Left lobe of liver (tissue), 2 donors: ENCODE measurements at places on chromosomes 6 and 20.

DNA sequence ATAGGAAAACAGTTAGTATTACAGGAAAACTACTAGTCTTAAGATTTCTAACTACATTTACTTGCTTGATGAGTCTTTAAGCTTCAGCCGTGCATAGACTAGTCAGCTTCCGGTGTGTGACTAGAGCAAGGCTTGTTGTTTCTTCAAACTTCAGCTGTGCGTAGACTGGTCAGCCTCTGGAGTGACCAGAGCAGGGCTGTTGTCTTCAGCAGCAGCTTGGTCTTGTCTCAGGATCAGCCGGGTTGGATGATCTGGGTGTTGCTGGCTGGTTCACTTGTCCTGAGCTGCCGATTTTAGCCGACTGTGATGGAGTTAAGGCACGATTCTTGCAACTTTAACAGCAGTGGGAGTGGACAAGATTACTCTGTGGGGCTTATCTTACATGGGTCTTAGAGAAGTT is 44.7 kb downstream of the HLA-C start:
- no peak for DNase-seq

DNA sequence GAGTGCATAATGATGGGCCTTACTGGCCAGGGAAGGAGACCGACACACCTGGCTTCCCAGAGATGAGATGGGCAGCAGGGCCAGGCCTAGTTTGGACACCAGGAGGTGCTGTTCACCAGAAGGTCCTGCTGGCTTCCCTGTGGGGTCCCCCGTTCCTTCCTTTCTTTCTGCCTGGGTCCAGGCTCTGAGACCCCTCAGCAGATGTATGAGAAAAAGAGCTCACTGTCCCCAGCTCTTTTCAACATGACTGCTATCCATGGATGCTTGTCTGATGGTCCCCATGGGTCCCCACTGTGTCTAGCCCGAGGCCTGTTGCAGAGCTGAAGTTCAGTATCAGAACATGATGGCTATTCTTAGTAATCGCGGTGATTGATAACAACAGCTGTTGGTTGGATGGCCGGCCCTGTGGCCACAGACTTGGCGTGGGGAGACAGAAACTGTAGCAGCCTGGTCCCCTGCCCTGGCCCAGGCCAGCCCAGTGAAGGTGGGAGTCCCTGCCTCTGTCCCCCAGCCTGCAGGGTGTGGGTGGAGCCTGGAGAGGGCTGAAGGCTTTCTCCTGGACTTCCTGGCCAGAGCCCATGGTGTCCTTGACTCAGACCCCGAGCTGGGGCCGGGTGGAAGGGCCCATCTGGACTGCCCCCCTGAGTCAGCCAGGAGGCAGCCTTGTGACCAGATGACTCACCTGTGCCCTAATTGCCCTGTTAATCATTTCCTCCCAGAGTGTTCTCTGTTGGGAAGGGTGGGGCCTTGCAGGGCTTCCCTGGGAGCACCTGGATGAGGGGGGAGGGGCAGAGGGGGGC is 9.9 kb upstream of the BAK1 start:
- DNase-seq = no peak

DNA sequence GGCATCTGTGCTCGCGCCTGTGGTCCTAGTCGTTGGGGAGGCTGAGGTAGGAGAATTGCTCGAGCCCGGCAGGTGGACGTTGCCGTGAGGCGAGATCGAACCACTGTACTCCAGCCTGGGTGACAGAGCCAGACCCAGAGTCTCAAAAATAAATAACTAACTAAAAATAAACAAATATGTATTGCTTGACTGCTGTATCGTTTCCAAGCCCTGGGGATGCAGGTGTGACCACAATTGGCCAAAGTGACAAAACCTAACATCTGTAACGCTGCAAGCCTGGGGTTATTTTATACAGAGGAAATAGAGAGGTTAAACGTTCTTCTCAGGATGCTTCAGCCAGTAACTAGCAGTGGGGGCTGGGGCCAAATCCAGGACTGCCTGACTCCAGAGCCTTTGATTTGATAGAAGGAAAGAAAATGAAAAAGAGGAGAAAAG is 1.9 kb upstream of the SRSF3 start:
- DNase-seq = peak; percentile 24

GRCh38 chr6:811831-812230 is 118.9 kb upstream of the EXOC2 start:
- no peak for DNase-seq

DNA sequence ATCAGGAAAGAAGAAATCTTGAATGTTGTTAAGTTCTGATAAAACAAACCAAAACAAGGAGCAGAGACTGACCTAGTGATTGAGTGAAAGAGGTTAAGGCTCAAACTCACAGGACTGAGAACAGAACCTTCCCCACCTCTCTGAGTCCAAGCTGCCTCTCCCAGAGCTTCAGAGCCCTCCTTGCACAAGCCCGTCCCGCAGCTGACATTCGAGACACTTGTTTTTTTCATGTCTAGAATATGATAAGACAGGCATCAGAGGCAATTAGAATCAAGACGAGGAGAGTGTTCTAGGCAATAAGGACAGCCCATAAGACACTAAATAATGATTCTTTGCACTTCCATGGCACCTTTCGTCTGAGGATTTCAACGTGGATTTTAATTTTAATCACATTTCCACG is 140.6 kb downstream of the PXDC1 start:
- no peak for DNase-seq

GRCh38 chr6:166679566-166679965 is 52.5 kb upstream of the RPS6KA2 start:
- no peak for DNase-seq

- no peak for DNase-seq
Measured at GRCh38 chr20:1856424-1856823, 38.8 kb upstream of the SIRPA start.

DNA sequence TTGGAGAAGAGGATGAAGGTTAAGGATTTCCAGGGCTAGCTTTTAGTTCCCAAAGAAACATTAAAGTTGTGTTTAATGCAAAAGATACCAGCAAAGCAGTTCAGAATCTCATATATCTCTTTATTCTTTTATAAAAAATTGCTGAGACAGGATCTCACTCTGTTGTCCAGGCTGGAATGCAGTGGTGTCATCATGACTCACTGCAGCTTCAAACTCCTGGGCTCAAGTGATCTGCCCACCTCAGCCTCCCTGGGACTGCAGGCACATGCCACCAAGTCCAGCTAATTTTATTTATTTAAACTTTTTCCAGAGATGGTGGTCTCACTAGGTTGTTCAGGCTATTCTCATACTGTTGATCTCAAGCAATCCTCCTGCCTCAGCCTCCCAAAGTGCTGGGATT is 41.1 kb upstream of the CAP2 start:
- DNase-seq = no peak

GRCh38 chr20:59992526-59993084 is 34.4 kb downstream of the CDH26 start:
- no peak for DNase-seq

- no peak for DNase-seq
Measured at GRCh38 chr6:139486476-139486799, 112.0 kb upstream of the CITED2 start.

- no peak for DNase-seq
Measured at GRCh38 chr6:110319843-110320242, 38.3 kb downstream of the METTL24 start.
